ENCODE measurements at places on chromosomes 12 and 14. TPM values are rescaled to one million over a fixed set of nuclear protein-coding genes. Genes with fewer than 3 reads are reported as not detected.
A peak's percentile ranks its signal among the peaks of the same experiment; 100 is the strongest.

GRCh38 chr14:72164420-72165228 lies 232.4 kb downstream of the RGS6 start:
- no peak overlapping the region for H3K27ac ChIP-seq
- H3K4me1 ChIP-seq: peaks cover 5% of the 10 kb centered on the region
- H3K4me3 ChIP-seq: no peak overlapping the region
- H3K36me3 ChIP-seq: no peaks in the 10 kb centered on the region
- no peak for DNase-seq

KIF21A gene
- total RNA-seq: 17.4 TPM

DNA sequence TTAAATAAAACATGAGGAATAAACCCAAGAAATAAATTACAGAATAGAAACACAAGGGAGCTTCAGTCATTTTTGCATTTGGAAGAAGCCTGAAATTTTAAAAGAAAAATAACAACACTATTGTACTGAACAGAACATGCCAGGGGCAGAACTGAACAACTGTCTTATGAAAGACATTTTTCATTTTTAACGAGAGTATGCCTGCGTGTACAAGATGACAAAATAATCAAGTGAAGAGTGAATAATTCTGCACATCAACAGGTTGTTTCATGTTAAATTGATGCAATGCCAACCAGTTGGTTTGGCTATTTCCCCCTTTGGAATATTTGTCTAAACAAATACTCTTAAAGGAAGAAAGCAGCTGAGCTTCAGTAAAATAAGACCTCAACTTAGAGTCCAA lies 103.3 kb upstream of the BTG1 start:
- H3K36me3 ChIP-seq: no peaks in the 10 kb centered on the region
- H3K4me3 ChIP-seq: no peak overlapping the region
- no peak overlapping the region for H3K27ac ChIP-seq
- no peak for DNase-seq

DNA sequence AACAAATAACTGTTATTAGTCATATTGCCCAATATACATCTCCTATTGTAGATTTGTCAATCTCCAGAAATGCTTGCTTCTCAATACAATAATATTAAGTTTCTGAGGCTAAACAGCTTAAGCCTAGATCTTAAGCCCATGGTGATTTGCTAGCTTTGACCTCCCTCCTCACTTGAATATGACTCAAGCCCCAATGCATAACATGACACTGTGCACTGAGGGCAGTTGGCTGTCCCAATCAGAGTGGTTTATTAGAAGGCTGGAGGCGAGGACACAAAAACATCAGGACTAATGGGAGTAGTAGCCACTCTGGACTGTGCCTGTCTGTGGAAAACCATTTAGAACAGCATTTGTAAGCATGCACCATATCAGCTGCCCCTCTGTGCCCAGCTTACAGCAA lies 81.1 kb upstream of the GTF2A1 start:
- no peak for DNase-seq
- peaks cover 2% of the 10 kb centered on the region for H3K4me1 ChIP-seq
- no peak overlapping the region for H3K27ac ChIP-seq
- H3K36me3 ChIP-seq: no peaks in the 10 kb centered on the region
- H3K4me3 ChIP-seq: no peak overlapping the region
- H3K27me3 ChIP-seq: no peaks in the 10 kb centered on the region

DNA sequence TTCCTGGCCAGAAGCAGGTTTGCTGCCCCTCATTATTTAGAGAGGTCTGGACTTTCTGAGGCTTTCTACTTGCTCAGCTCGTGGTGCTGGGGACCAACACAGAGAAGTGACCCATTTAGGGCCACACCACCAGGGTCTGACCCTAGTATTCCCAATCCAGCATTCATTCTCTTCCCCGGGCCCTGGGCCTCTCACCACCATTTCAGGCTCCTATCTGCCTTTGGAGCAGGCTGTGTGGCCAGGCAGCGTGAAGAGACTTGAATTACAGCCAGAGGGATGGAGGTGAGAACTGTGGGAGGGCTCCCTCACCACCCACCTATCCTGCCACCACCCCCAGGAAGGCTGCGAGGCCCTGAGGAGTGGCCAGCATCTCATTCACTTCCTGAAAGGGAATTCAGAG lies 24.6 kb downstream of the FAM222A start:
- H3K4me3 ChIP-seq: no peak overlapping the region
- no peaks in the 10 kb centered on the region for H3K4me1 ChIP-seq
- no peak for DNase-seq
- no peaks in the 10 kb centered on the region for H3K27me3 ChIP-seq
- H3K27ac ChIP-seq: no peak overlapping the region
- H3K36me3 ChIP-seq: no peaks in the 10 kb centered on the region

DNA sequence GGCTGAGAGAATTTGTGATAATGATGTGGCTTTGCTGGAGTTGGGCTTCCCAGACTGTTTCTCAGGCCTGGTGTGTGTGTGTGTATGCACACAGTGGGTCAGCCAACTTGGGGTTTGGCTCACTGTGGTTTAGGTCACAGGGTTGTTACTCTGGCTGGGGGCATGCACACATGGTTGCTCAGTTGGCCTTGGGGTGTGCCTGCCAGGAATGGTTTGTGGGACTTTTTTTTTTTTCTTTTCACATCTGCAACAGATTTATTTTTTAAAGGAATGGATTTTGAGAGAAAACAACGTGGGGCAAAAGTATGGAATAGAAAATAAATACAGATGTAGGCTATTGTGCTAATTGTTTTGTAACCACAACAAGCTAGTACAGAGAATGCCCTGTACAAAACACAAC lies 25.0 kb upstream of the GTF2A1 start:
- no peak overlapping the region for H3K4me3 ChIP-seq
- H3K27ac ChIP-seq: no peak overlapping the region
- peaks cover 11% of the 10 kb centered on the region for H3K36me3 ChIP-seq
- DNase-seq: no peak

DNA sequence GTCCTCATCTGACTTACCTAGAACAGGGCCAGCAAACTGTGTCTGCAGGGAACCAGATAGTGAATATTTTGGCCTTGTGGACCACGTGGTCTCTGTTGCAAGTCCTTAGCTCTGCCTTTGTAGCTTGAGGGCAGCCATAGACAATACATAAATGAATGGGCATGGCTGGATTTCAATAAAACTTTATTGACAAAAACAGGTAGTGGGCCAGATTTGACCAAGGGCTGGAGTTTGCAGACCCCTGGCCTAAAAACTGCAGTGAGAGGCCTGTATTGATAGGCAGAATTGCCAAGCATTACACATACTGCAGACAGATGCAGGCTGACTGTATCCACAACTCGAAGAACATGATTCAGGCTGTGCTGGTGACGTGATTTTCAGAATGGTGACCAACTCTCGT lies 25.3 kb downstream of the CCDC63 start:
- no peaks in the 10 kb centered on the region for H3K4me1 ChIP-seq
- H3K4me3 ChIP-seq: no peak overlapping the region
- DNase-seq: no peak
- H3K27ac ChIP-seq: no peak overlapping the region
- H3K36me3 ChIP-seq: peaks cover 11% of the 10 kb centered on the region

- H3K4me3 ChIP-seq: no peak overlapping the region
- DNase-seq: peak; percentile 71
- no peaks in the 10 kb centered on the region for H3K36me3 ChIP-seq
- no peaks in the 10 kb centered on the region for H3K4me1 ChIP-seq
These were observed 53.8 kb downstream of the VWF start for GRCh38 chr12:6070472-6071257.

OAS3 gene
- total RNA-seq: 0.81 TPM

GOLGA5 gene
- 25.4 TPM for total RNA-seq

CLEC4E gene
- total RNA-seq: not detected

GRCh38 chr12:76152181-76152807 lies 67.8 kb upstream of the NAP1L1 start:
- H3K4me3 ChIP-seq: no peak overlapping the region
- H3K4me1 ChIP-seq: no peaks in the 10 kb centered on the region
- H3K27ac ChIP-seq: no peak overlapping the region
- DNase-seq: no peak

GRCh38 chr14:93939304-93940229 lies 12.4 kb downstream of the FAM181A start:
- peaks cover 5% of the 10 kb centered on the region for H3K27me3 ChIP-seq
- H3K36me3 ChIP-seq: no peaks in the 10 kb centered on the region

DNA sequence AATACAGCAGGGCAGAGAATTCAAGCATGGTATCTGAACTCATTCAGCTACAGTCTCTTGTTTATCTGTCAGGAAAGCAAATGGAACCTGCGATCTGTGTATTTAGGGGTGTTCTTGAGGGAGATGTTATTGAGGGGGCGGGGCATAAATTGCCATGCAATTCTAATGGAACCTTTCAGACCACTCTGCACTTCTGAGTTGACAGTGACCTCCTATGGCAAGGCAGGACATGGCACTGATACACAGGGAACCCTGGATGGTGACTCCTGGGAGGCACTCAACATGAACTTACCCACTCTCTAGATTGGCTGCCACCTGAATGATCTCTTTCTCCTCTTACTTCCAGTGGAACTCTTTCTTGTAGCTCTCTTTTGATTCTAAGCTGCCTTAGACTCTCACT lies 787.3 kb downstream of the VRK1 start:
- H3K4me3 ChIP-seq: no peak overlapping the region
- H3K27ac ChIP-seq: no peak overlapping the region
- no peaks in the 10 kb centered on the region for H3K27me3 ChIP-seq
- DNase-seq: peak; percentile 50
- no peaks in the 10 kb centered on the region for H3K36me3 ChIP-seq
- no peaks in the 10 kb centered on the region for H3K4me1 ChIP-seq

GRCh38 chr12:89706986-89707702 lies 1.5 kb downstream of the ATP2B1 start:
- H3K36me3 ChIP-seq: no peaks in the 10 kb centered on the region
- H3K4me3 ChIP-seq: peak overlapping the region; percentile 94
- peaks cover 10% of the 10 kb centered on the region for H3K27me3 ChIP-seq
- H3K27ac ChIP-seq: no peak overlapping the region
- H3K4me1 ChIP-seq: no peaks in the 10 kb centered on the region

- no peaks in the 10 kb centered on the region for H3K4me1 ChIP-seq
- H3K27me3 ChIP-seq: no peaks in the 10 kb centered on the region
- H3K27ac ChIP-seq: no peak overlapping the region
- H3K36me3 ChIP-seq: peaks cover 13% of the 10 kb centered on the region
These were observed 82.9 kb downstream of the SPATA7 start for GRCh38 chr14:88468406-88468805.

DNA sequence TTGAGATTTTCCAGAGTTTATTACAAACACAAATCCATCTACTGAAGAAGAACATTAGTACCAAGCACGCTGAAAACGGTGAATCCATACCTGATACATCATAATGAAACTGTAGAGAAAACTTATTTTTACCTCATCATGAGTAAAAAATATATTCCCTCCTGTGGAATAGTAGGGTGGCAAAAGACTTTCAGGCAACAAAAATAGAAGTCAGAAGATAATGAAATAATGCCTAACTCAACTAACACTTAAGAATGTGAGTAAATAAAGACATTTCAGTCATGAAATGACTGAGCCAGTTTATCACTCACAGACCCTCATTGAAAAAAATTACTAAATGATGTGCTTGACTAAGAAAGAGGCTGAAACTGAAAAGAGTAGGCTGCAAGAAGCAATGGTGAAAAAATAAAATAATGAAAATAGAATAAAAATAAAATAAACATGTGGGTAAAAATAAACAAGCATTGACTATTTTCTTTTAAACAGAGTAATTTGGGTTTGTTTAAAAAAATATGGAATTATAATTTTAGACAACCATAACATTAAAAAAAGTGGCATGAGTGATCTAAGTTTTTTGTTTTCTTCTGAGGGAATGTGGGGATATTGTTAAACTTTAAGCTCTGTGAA lies 148.6 kb downstream of the ASCL1 start:
- H3K4me1 ChIP-seq: no peaks in the 10 kb centered on the region
- H3K27me3 ChIP-seq: no peaks in the 10 kb centered on the region
- no peaks in the 10 kb centered on the region for H3K36me3 ChIP-seq
- no peak overlapping the region for H3K27ac ChIP-seq

DNA sequence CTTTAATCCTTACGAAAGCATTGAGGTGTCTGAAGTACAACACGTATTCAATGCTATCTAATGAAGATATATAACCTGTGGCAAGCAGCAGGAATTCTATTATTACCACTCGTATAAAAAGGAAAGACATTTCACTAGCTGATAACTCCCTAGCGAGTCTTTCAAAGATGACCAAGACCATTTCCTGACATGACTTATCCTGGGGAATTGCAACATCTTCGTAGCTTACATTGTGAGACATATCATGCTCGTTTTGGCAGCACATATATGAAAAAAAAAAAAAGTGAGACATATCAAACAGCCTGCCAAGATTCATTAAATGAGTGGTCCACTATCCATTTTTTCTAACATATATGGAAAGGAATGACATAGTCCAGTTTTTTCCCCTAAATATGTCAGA lies 337.0 kb downstream of the FSCB start:
- no peaks in the 10 kb centered on the region for H3K36me3 ChIP-seq
- H3K4me1 ChIP-seq: no peaks in the 10 kb centered on the region
- H3K27ac ChIP-seq: no peak overlapping the region
- H3K27me3 ChIP-seq: no peaks in the 10 kb centered on the region
- DNase-seq: no peak

KRT3 gene
- not detected for total RNA-seq

GRCh38 chr12:118625050-118625675 lies 248.8 kb downstream of the SUDS3 start:
- H3K36me3 ChIP-seq: peaks cover 8% of the 10 kb centered on the region
- no peak for DNase-seq
- H3K4me1 ChIP-seq: no peaks in the 10 kb centered on the region
- no peak overlapping the region for H3K27ac ChIP-seq
- H3K27me3 ChIP-seq: no peaks in the 10 kb centered on the region
- H3K4me3 ChIP-seq: no peak overlapping the region

GRCh38 chr12:75236206-75236605 lies 26.6 kb upstream of the KCNC2 start:
- DNase-seq: no peak
- no peak overlapping the region for H3K27ac ChIP-seq
- H3K4me1 ChIP-seq: no peaks in the 10 kb centered on the region
- no peaks in the 10 kb centered on the region for H3K27me3 ChIP-seq

DNA sequence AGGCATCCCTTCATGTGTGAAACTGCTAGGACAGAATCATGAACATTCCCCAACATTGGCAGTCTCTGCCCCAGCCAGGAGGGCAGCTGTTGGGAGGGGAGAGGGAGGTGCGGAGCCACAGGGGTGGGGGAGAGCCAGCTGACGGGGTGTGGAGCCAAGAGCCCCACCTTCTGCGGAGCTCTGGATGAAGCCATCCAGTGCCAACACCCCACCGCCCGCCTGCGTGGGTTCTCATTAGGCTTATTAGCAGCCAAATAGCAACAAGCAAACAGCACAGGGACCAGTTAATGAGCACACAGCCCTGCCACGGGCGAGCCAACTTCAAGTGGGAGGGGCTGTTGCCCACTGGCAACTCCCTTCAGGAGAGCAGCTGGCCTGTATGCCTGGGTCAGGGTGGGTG lies 12.1 kb downstream of the LTBP2 start:
- no peak overlapping the region for H3K4me3 ChIP-seq
- H3K36me3 ChIP-seq: no peaks in the 10 kb centered on the region
- DNase-seq: no peak
- no peaks in the 10 kb centered on the region for H3K27me3 ChIP-seq
- H3K27ac ChIP-seq: no peak overlapping the region

DNA sequence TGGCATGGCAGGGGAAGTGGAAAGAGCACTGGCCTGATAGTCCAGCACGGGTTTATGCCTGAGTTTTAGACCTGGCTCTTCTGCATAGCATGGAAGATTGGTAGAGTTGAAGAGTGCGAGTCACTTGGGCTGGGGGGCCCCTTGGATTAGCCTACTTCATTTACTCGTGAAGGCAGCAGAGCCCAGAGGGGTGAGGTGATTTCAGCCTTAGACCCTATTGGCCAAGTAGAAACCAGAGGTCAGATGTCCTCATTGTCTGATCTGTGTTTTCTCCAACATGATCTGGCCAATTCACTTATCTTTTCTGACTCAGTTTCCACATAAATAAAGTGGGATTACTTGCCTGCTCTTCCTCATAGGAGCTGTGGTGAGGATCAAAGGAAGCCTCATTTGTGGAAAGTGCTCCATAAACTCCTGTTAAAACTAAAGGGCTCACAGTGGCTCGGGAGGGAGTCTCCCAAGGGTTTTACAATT lies 1.9 kb downstream of the PLEKHG3 start:
- DNase-seq: no peak
- peak overlapping the region; percentile 77 for H3K4me3 ChIP-seq
- H3K36me3 ChIP-seq: peaks cover 4% of the 10 kb centered on the region

Measured in H9 (cell line).